ENCODE measurements at places on chromosomes 12 and 14.

- no peak for DNase-seq
Measured at GRCh38 chr12:110029290-110029815, 19.0 kb downstream of the C12orf76 start.

GRCh38 chr12:51017452-51017851, 8.7 kb downstream of the SLC11A2 start:
- no peak for DNase-seq

- no peak for DNase-seq
Measured at GRCh38 chr14:64324461-64324860, 30.3 kb upstream of the ESR2 start.

DNA sequence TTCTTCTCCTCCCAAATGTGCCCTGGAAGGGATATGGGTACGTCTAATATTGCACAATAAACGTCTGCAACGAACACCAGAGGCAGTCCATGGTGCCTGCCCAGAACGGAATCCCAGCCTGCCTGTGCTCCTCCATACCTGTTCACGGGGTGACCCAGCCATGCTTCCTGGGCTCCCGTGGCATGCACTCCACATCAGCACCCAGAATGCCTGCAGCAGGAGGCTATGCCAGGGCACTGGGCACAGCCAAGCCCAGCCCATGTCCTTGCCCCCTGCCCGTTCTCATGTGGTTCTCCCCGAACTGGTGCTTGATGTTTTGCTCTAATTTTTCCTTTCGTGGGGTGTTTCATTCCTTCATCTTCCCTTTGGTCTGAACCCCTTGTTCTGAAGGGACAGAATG, 404.3 kb downstream of the BCL11B start:
- no peak for DNase-seq

DNA sequence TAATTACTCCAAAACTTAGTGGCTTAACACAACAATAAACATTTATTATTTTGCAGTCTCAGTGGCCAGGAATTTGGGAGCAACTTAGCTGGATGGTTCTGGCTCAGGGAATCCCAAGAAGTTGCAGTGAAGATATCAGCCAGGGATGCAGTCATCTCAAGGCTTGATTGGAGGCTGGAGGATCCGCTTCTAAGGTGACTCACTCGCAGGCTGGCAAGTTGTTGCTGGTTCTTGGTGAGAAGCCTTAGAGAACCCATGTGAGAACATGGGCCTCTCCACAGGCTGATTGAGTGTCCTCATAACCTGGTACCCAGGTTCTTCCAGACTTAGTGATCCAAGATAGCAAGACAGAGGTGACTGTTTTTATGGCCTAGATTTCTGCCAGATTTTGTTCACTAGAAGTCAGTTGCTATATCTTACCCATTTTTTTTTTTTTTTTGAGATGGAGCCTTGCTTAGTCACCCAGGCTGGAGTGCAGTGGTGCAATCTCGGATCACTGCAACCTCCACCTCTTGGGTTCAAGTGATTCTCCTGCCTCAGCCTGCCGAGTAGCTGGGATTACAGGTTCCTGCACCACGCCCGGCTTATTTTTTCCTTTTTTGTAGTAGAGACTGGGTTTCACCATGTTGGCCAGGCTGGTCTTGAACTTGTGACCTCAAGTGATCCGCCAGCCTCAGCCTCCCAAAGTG, 32.5 kb downstream of the BRMS1L start:
- DNase-seq = no peak

DNA sequence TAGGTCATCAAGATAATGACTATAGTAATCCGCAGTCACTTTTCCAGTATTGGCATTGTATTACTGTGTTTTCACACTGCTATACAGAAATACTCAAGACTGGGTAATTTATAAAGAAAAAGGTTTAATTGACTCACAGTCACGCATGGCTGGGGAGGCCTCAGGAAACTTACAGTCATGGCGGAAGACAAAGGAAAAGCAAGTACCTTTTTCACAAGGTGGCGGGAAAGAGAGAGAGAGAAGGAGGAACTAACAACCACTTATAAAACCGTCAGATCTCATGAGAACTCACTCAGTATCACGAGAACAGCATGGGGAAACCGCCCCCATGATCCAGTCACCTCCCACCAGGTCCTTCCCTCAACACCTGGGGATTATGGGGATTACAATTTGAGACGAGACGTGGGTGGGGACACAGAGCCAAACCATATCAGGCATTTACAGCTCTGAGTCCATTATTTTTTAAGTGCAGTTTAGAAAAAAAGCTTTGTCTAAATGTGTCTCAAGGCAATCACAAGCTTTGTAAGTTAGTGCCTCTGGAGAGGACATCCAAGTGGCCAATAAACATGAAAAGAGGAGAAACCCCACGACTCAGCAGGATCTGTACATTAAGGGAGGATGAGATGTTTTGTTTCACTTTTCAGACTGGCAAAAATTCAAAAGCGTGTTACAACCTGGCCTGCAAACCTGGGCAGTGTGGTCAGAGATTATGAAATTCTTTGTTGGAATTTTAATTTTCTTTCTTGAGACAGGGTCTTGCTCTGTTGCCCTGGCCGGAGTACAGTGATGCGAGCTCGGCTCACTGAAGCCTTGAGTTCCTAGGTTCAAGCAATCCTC, 82.0 kb downstream of the DNAH10 start:
- DNase-seq = no peak

GRCh38 chr14:72657214-72657921, 236.5 kb downstream of the DPF3 start:
- no peak for DNase-seq

DNA sequence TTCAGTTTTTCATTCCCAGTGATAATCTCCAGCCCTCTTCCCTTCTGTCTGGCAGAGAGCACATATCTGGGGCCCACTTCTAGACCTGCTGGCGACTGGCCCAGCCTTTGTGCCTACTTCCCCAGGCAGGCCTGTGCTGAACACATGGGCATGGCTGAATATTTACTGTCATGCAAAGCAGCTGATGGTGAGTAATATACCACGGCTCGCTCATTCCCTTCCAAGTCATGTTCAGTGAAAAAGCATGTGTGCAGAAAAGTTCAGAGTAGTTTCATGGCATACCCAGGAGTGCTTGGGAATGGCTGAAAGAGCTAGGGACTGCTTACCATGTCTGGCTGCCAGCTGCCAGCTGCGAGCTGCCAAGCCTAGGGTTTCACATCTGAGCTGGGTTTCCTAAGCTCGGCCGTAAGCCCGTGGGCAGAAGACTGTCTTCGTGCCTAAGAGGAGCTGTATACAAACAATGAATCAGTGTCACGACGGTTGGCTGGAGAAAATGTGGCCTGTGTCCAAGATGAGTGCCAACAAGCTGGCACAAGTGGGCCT, 179.9 kb upstream of the PELI2 start:
- no peak for DNase-seq

DNA sequence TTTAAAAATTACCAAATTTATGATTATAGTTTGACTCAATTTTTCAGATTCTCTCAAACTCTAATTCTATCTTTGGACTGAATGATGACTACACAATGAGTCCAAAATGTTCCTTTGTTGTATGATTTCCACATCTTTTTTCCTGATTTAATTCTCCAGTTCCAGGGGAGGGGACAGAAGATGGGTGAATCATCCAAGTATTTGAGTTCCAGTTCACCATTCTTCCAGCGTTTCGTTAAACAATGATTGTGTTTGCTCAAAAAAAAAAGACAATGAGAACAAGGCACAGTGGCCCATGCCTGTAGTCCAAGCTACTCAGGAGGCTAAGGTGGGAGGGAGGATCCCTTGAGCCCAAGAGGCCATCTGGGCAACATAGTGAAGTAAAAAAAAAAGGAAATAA, 23.8 kb downstream of the BAZ1A start:
- no peak for DNase-seq

DNA sequence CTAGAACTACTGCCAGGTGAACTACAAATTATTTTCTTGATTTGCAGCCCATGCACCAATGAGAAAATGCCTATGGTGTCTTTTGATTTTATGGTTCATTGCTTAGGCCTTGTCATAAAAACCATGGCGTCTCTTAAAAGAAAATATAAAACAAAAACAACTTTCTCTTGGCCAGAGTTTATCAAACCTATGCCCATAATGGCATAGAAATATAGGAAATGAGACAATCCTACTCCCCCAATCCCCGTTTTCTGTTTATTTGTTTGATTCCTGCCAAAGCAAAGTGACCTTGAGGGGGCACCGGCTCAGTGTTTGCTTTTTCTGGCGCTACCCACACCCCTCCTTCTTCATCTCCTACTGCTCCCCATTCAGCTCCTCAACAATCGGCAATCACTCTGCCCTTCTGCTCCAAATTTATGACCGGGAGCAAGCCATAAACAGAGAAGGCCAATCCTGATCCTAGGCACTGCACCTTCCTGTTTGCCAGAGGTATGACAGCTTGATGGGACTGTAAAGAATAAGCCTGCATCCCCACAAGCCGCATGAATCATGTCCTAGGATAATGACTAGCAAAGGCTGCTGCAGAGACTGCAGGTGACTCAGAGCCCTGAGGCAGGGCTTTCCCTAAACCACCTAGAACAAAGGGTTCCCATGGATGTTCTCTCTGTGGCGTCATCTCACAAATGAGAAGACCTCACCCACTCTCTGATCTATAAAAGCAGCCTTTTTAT, 874.9 kb downstream of the NRXN3 start:
- DNase-seq = no peak

DNA sequence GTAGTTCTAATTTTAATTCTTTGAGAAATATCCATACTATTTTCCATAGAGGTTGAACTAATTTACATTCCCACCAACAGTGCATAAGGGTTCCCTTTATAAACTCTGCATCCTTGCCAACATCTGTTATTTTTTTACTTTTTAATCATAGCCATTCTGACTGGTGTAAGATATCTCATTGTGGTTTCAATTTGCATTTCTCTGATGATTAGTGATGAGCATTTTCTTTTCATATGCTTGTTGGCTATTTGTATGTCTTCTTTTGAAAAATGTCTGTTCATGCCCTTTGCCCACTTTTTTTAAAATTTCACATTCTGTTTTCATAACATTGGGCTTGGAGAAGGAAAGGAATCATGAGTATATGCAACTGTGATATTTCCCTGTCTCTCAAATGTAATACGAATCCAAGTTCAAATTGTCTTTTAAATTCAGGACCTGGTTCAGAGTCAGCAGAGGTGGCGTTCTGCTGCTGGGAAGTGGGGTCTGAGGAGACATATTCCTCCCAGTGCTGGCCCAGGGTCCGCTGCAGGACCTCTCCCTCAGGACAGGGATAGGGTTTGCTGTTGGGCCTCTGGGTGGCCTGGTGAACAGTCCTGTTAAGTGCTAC, 81.2 kb upstream of the ETV6 start:
- no peak for DNase-seq

All from GM20000 (cell line).